Activated naive CD8-positive, alpha-beta T cell treated with anti-CD3 and anti-CD28 coated beads for 36 hours (primary cell): ENCODE measurements at places on chromosomes 12 and 14. TPM values are rescaled to one million over a fixed set of nuclear protein-coding genes. Genes with fewer than 3 reads are reported as not detected.

DNA sequence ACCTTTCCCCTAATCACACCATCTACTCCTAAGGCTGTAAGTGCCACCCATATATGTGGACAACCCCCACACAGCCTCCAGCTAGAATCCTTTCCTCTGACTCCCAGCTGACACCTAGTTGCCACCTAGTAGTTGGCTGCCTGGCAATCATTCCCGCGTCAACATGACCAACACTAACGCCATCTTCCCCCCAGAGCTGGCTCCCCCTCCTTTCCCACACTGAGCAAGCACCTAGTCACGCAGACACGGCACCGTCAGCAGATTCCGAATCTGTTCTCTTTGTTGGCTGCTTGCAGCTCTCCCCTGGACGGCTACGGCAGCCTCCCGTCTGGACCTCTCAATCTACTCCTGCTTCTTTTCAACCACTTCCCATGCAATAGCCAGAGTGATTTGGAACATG lies 27.7 kb downstream of the UBR7 start:
- peaks cover 2% of the 10 kb centered on the region for H3K36me3 ChIP-seq
- H3K4me1 ChIP-seq, result peaks cover 17% of the 10 kb centered on the region
- peaks cover 14% of the 10 kb centered on the region for H3K27me3 ChIP-seq
- DNase-seq, result no peak
- no peak overlapping the region for H3K27ac ChIP-seq

- no peak for DNase-seq
- H3K4me1 ChIP-seq, result peaks cover 11% of the 10 kb centered on the region
- peaks cover 8% of the 10 kb centered on the region for H3K36me3 ChIP-seq
Observed at GRCh38 chr14:93946541-93947090, 19.5 kb downstream of the FAM181A start.

GLIPR1 gene
- 25.7 TPM for total RNA-seq

KCNMB4 gene
- 1.0 TPM for total RNA-seq

GRCh38 chr12:107748472-107748871 lies 12.5 kb downstream of the PRDM4 start:
- no peaks in the 10 kb centered on the region for H3K27me3 ChIP-seq
- no peak overlapping the region for H3K4me3 ChIP-seq
- H3K27ac ChIP-seq, result no peak overlapping the region
- no peak for DNase-seq
- peaks cover 13% of the 10 kb centered on the region for H3K36me3 ChIP-seq
- peaks cover 5% of the 10 kb centered on the region for H3K4me1 ChIP-seq

- no peaks in the 10 kb centered on the region for H3K36me3 ChIP-seq
- H3K27me3 ChIP-seq, result peaks cover 16% of the 10 kb centered on the region
- no peak overlapping the region for H3K27ac ChIP-seq
- no peak overlapping the region for H3K4me3 ChIP-seq
- peak; percentile 40 for DNase-seq
Observed at GRCh38 chr12:91355150-91356006, 172.8 kb upstream of the DCN start.

DNA sequence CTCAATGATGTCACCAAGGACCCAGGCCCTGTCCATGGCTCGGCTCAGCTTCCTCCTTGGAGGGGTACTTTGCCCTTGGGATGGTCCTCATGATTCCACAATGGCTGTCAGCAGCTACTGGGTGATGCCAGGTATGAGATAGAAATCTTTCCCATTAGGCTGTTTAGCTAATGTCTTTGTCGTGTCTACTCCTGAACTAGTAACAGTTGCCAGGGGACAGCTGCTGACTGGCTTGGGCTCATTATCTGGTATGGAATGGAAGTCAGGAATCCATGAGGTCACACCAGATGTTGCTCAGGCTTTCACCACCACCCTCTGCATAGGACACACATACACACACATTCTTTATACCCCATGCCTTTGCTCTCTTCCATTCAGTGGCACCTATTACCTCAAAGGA lies 9.2 kb downstream of the PRPH start:
- no peaks in the 10 kb centered on the region for H3K36me3 ChIP-seq
- no peak overlapping the region for H3K27ac ChIP-seq
- no peak for DNase-seq
- H3K4me1 ChIP-seq, result peaks cover 4% of the 10 kb centered on the region

DNA sequence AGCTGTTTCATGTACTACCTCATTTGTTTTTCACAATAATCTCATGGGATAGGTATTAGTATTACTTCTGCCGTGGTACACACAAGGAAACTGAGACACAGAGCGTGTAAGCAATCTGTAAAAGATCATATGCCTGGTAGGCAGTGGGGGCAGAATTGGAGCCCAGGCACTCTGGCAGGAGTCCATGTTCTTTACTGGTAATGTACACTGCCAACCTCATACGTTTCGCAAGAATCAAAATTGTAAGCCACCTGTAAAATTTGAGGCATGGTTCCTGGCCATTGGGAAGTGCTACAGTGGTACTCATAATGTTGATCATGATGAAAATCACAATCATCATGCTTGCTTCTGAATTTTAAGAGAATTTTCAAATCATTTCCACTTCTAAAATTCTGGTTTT lies 40.7 kb downstream of the TMTC1 start:
- H3K36me3 ChIP-seq, result no peaks in the 10 kb centered on the region
- peaks cover 6% of the 10 kb centered on the region for H3K27me3 ChIP-seq
- H3K4me1 ChIP-seq, result no peaks in the 10 kb centered on the region
- H3K27ac ChIP-seq, result no peak overlapping the region

- H3K36me3 ChIP-seq, result no peaks in the 10 kb centered on the region
- H3K4me3 ChIP-seq, result no peak overlapping the region
- peaks cover 4% of the 10 kb centered on the region for H3K4me1 ChIP-seq
- no peaks in the 10 kb centered on the region for H3K27me3 ChIP-seq
Observed at GRCh38 chr14:73795974-73796373, 55.7 kb upstream of the PTGR2 start.

GRCh38 chr12:68310370-68310769 lies 21.8 kb downstream of the MDM1 start:
- DNase-seq, result no peak
- H3K27ac ChIP-seq, result no peak overlapping the region
- peaks cover 36% of the 10 kb centered on the region for H3K36me3 ChIP-seq
- H3K27me3 ChIP-seq, result no peaks in the 10 kb centered on the region
- peaks cover 5% of the 10 kb centered on the region for H3K4me1 ChIP-seq
